ENCODE measurements at places on chromosomes 2 and 18. TPM values are rescaled to one million over a fixed set of nuclear protein-coding genes. Genes with fewer than 3 reads are reported as not detected.

- DNase-seq: no peak
Measured at GRCh38 chr2:112800881-112801583, 16.7 kb upstream of the IL1A start.

GRCh38 chr2:11637546-11637945, 32.4 kb downstream of the NTSR2 start:
- DNase-seq: no peak

GRCh38 chr2:55026202-55026601, 24.0 kb downstream of the RTN4 start:
- peak; percentile 32 for DNase-seq

GRCh38 chr18:45689396-45689795, 34.6 kb upstream of the SLC14A1 start:
- no peak for DNase-seq

GRCh38 chr2:8004250-8004681, 677.6 kb upstream of the ID2 start:
- no peak for DNase-seq

DNA sequence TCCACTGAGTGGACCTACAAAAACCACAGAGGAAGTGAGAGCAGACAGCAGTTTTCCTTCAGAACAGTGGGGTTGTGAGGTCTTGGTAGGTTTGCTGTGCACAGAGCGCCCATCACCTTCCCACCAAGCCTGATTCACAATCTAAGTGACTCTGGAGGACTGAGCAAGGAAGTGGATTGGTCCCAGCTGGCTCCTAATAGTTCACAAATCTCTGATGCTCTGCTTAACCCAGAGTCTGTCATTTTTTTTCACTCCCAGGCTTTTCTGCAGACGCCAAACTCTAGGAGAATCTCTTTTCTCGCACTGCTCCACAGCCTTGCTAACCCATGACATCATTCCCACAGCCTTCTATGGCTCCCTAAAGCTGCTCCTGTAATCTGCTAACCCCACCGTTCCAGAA, 280.4 kb downstream of the C1D start:
- peak; percentile 27 for DNase-seq

DNA sequence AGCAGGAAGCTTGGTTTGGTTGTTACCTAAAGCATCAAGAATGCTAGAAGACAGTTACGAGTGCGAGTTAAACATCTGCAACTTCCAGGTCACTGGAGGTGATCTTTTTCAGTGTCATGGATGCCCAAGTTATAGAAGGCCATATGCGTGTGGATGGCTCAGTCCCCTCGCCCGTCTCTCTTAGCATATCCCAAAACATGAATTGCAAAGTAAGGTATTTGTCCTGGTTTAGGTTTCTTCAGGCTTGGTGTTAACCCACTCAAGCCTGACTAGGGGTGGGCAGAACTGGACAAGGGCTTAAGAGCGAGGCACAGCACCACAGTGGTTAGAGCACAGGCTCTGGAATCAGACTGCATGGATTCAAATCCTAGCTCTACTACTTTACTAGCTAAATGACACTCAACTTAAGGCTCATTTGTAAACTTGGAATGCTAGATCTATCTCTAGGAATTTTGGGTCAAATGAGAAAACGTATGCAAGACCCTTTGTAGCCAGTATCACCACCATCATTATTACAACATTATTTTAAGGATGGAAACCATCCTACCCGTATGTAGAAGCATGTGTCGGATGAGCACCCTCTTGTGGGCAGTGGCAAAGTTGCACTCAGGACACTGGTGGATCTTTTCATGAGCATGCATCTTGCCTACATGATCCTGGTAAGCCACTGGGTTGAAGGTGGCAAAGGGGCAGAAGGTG, 11.2 kb downstream of the ZNF142 start:
- DNase-seq: peak; percentile 82

- no peak for DNase-seq
Measured at GRCh38 chr18:10702206-10702605, 176.4 kb downstream of the NAPG start.

- DNase-seq: no peak
Measured at GRCh38 chr2:238265605-238266004, 22.8 kb downstream of the PER2 start.

Gene PARD3B
- total RNA-seq: 10.9 TPM

DNA sequence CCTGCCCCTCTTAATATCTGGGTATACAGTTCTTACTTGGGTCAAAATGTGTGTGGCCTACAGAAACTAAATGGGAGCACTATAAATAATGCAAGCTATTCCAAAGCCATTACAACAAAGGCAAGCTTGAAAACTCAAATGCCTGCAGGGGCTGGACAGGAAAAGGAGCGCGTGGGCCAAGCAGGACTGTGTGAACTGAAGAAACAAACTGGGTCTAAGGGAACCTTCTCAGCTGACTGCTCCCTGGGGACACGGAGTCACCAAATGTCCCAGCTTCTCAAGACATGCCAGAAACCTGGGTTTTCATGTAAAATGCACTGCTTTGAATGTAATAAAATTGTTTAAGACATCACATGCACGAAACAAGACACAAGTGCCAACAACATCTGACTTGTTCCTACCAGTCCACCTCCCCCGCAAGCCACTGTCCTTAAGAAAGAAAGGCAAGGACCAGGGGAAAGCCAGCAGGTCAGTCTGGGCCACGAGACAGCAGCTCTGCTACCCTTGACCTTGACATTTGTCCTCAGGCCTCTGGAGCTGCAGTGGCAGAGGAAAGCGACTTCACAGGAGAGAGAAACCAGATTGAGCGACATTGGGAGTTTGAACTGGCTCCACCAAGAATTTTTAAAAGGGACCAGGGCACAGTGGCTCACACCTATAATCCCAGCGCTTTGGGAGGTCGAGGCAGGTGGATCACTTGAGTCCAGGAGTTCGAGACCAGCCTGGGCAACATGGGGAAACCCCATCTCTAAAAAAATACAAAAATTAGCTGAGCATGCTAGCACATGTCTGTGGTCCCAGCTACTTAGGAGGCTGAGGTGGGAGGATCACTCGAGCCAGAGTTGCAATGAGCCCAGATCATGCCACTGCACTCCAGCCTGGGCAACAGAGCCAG, 89.7 kb upstream of the SH3BP4 start:
- DNase-seq: peak; percentile 22

DNA sequence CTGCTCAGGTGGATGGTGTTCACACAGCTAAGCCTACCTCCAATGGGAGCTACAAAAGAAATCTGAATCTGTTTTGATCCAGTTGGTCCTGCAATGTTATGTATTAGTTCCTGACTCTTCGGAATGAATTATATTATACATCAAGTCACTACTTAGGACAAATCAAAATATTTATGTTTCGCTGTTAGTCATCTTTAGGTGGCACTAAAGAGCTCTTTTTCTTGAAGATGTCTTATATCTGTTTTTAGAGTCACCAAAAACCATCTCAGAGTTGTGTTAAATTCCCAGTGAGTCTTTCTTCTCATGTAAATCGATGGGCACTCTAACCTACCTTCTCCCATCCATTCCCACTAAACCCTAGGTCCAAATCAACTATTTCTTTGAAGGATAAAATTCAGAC, 2.2 kb downstream of the DNER start:
- no peak for DNase-seq

DNA sequence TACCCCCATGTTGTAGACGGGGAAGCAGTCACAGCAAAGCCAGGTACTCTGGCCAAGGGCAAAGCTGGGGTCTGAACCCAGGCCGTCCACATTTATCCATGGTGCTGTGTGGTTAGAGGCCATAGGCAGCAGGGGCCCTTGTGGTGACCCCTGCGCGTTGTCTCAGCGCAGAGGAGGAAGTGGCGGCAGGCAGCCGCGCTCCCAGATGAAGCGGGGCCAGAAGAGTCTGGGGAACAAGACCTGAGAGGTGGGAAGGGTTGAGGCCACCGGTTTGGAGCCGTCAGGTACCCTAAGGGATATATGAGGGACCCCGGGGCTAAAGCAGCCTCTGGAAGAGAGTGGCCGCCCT, 770 bp downstream of the ZNF396 start:
- no peak for DNase-seq

DNA sequence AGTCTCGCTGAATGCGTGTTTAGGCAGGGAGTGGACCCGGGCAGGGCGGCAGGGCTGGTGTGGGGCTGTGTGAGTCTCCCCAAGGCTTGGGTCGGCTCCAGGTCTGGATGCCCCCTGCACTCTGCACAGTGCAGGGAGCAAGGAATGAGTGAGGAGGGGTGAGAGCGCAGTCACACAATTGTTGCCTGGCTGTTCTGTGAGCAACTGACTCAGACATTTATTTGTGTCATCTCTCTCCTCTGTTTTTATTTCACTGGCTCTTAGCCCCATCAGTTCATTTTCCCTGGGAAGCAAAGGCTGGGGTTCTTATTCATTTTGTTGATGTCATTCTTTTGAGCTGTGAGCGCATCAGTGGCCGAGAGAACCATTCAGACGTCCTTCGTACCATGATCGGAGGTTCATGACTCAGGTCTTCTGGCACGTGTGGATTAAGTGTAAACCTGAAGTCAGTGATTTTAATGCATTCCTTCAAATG, 61.1 kb downstream of the GATA6 start:
- no peak for DNase-seq

DNA sequence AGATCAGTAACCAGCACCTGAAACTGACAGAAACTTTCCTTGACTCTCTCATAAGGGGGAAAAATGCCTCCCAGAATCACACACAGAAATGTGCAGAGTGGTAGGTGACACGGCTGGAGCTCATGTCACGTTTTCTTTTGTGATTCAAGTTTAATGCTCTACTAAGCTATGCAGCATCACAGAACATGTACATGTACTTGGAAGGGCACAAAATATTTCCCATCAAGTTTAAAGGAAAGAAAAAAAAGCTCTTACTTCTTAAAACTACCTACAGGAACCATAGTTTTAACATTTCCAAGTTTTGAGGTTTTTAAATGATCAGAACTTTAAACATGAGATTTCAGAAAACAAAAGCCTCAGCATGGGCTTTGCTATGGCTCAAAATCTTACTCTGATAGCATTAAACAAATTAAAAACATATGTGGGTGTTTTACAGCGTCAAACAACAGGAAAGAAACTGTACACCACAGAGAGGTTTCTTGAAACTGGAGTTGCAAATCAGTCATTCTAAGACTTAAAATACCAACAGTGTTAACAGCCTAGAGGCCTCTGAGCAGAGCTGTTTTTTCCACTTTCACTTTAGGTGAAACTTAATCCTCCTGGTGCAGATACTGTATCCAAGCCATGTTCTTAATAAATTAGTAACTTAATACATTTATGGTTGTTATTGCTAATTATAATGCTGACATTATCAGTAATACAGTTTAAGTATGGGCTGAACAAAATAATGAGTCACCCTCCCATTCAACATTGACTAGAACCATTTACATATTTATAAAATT, 30.1 kb downstream of the MBP start:
- peak; percentile 70 for DNase-seq

Gene FAM117B
- total RNA-seq: 1.8 TPM

DNA sequence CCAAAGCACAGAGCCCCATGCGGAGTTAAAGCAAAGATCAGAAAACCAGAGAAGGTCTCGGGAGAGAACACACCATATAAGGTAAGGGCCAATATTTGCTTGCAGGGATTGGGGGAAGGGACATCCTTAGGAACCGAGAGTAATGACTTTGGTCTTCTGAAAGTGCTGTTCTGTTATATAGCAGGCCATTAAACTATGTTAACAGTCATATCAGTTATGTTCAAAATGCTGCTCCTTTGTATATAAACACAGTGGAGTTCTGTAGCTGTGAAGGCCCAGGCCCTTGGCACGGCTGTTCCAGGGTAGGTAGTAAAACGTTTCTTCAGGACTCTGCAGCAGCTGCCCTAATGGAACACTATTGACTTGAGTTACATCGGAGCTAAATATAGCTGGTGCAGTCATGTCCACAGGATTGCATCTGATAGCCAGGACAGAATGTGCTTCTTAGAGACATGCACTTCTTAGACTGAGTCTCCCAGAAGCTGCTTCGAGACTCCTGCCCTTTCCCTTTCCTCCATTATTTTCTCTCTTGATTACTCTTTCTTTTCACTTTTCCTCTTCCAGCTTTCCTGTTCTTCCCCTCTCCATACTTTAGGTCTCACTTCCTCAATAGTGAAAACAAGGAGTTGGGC, 122.4 kb downstream of the SETBP1 start:
- no peak for DNase-seq

Gene COPS7B
- total RNA-seq: 8.1 TPM

Gene COL4A3
- not detected for total RNA-seq

- DNase-seq: no peak
Measured at GRCh38 chr18:70015127-70015526, 67.5 kb upstream of the CD226 start.

Gene FASTKD2
- total RNA-seq: 27.6 TPM

Gene HAAO
- not detected for total RNA-seq

- DNase-seq: no peak
Measured at GRCh38 chr2:107027810-107028209, 141.8 kb upstream of the ST6GAL2 start.

DNA sequence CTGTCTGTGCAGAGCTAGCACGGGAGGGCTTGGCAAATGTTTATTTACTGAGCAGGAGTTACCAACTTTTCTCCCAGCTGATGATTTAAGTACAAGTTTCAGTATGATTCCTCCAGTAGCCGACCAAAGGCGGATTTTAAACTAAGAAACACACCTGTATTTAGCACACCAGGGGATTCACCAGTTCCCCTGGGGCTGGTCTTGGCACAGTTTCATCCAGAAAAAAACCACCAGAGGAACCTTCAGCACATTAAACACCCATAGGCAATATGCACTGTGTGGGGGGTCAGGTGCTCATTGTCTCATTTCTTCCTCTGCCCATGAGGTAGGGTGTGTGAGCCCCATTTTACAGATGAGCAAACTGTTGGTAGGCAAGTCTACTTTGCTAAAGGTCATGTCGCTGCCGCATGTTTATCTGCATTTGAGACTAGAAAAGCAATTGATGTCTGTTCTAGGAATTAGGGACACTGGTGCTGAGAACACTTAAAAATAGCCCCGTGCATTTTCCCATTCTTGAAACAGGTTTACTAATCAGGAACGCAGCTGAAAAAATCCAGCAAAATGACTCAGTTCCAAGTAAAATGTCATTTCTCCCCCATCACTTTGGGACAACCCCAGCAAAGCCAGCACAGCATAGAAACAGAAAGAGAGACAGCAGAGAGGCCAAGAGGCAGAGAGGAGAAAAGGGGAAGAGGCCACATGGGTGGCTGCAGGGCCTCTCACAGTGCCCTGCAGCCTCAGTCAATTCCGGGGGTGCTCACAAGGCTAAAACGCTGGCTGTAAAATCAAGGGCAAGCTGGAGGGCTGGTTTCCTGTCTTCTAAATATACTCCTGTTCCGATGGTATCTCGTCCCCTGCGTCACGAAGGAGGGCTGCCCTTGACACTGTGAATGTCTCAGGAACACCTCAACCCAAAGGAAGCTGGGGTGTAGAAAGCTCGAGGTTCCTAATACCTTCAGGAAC, 166.8 kb upstream of the ID2 start:
- no peak for DNase-seq

Gene LYPD1
- total RNA-seq: 1.1 TPM

DNA sequence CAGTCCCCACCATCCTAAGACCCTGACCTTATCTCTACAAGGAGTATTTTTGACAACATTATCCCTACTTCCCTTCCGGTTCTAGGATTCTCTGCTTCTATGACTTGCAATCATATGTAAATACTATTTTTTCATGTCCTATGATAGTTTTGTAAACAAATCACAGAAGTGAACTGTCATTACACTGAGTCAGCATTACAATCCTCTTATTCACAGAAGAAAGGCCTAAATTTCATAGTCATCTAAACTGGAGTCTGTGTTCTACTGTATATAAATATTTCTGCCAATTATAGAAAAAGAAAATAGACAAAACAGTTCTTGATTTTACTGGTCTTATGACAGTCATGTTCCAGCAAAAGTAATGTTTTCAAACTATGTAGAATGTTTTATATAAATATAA, 265.1 kb downstream of the NCKAP5 start:
- peak; percentile 6 for DNase-seq

Gene HDLBP
- total RNA-seq: 591 TPM

- DNase-seq: no peak
Measured at GRCh38 chr2:128413718-128414341, 95.2 kb upstream of the HS6ST1 start.

GRCh38 chr2:134583997-134584520, 134.7 kb downstream of the TMEM163 start:
- DNase-seq: no peak

All from lung microvascular endothelial cell (primary cell).